ENCODE measurements at places on chromosomes 1 and 21. TPM values are rescaled to one million over a fixed set of nuclear protein-coding genes. Genes with fewer than 3 reads are reported as not detected.

Gene CYP4A22
- total RNA-seq, result not detected

Gene ARMH1
- total RNA-seq, result 0.54 TPM

Gene RPS6KC1
- 10.3 TPM for total RNA-seq

Gene LCE1D
- total RNA-seq, result not detected

Gene PTPN7
- not detected for total RNA-seq

Gene SELL
- total RNA-seq, result 0.15 TPM

Gene LSM10
- total RNA-seq, result 43.6 TPM

Gene PLEKHA6
- total RNA-seq, result 37.8 TPM

Gene DCST2
- 0.17 TPM for total RNA-seq

Gene RORC
- total RNA-seq, result 0.06 TPM

Gene LCE6A
- not detected for total RNA-seq

Gene AVPR1B
- total RNA-seq, result not detected

Gene CHI3L2
- total RNA-seq, result 0.79 TPM

Gene SLC16A4
- 38.5 TPM for total RNA-seq

Gene TNFSF4
- total RNA-seq, result 0.09 TPM

Gene LCE2C
- not detected for total RNA-seq

Gene SPRR1B
- not detected for total RNA-seq

Gene MTARC1
- 8.0 TPM for total RNA-seq

Gene MYOG
- not detected for total RNA-seq

Gene FOXO6
- total RNA-seq, result 0.49 TPM

Gene S100A2
- total RNA-seq, result 36.3 TPM

Gene ADORA1
- total RNA-seq, result 0.65 TPM

Gene TRNP1
- 182 TPM for total RNA-seq

Gene TOMM20
- total RNA-seq, result 114 TPM

Gene DEPDC1
- total RNA-seq, result 11.7 TPM

Gene PODN
- total RNA-seq, result not detected

Gene KCNE2
- total RNA-seq, result not detected

Gene NOS1AP
- 0.41 TPM for total RNA-seq

Gene FMOD
- total RNA-seq, result not detected

Gene EXOSC10
- total RNA-seq, result 37.8 TPM

Gene FALEC
- not detected for total RNA-seq

Gene ANKRD35
- total RNA-seq, result not detected

Gene IFI44L
- not detected for total RNA-seq

Gene OR6K2
- total RNA-seq, result not detected

Gene CDC14A
- 2.6 TPM for total RNA-seq

Gene DDR2
- total RNA-seq, result 0.38 TPM

Gene TEDDM1
- total RNA-seq, result not detected

Gene S100A3
- total RNA-seq, result 104 TPM

Gene CNTN2
- not detected for total RNA-seq

Gene DISC1
- 0.27 TPM for total RNA-seq

Gene GPR61
- not detected for total RNA-seq

Gene FCRL2
- not detected for total RNA-seq

Gene C1orf210
- total RNA-seq, result not detected

Gene SYNJ1
- total RNA-seq, result 2.4 TPM

Gene LRRC38
- total RNA-seq, result not detected

Gene GJB3
- 15.6 TPM for total RNA-seq

Gene MAN1C1
- total RNA-seq, result 0.21 TPM

Gene ASTN1
- not detected for total RNA-seq

Gene PPM1J
- 0.99 TPM for total RNA-seq

Gene IVL
- total RNA-seq, result not detected

Gene LYPD8
- total RNA-seq, result 0.12 TPM

Gene TFAP2E
- total RNA-seq, result 0.56 TPM

Gene GJA5
- 0.05 TPM for total RNA-seq

Gene CLCNKB
- total RNA-seq, result 0.10 TPM

Gene FMN2
- total RNA-seq, result 3.7 TPM

Gene RSPO1
- 0.12 TPM for total RNA-seq
